ENCODE measurements at places on chromosomes 13 and 19. TPM values are rescaled to one million over a fixed set of nuclear protein-coding genes. Genes with fewer than 3 reads are reported as not detected.

The NLRP9 gene
- not detected for total RNA-seq

The KLK1 gene
- total RNA-seq, result 0.14 TPM

The ZNF793 gene
- total RNA-seq, result 7.0 TPM

The IGFL3 gene
- not detected for total RNA-seq

The ATP1A3 gene
- under 0.01 TPM for total RNA-seq

The SYNE4 gene
- total RNA-seq, result 5.2 TPM

The SYCN gene
- total RNA-seq, result not detected

The EEF1AKMT1 gene
- total RNA-seq, result 7.9 TPM

The CEACAM20 gene
- total RNA-seq, result not detected

The ZNF583 gene
- total RNA-seq, result 6.8 TPM
